Chondrocyte (in vitro differentiated cells): ENCODE measurements at places on chromosomes 4 and X. TPM values are rescaled to one million over a fixed set of nuclear protein-coding genes. Genes with fewer than 3 reads are reported as not detected.
A peak's percentile ranks its signal among the peaks of the same experiment; 100 is the strongest.

The ATP1B4 gene
- total RNA-seq: not detected in 3 replicates

The MMRN1 gene
- total RNA-seq: not detected in 3 replicates

The SOD3 gene
- 4.2 to 22.9 TPM (median 22.3 TPM) in 3 replicates for total RNA-seq

The STK32B gene
- 13.1 to 14.7 TPM (median 14.2 TPM) in 3 replicates for total RNA-seq

The SAGE1 gene
- not detected in 3 replicates for total RNA-seq

The UGT2B10 gene
- total RNA-seq: not detected in 3 replicates

The RTL9 gene
- total RNA-seq: 0.20 to 0.33 TPM in 2 of 3 replicates, not detected in the other

The SPANXB1 gene
- not detected in 3 replicates for total RNA-seq

The BEND2 gene
- not detected in 3 replicates for total RNA-seq

The S100P gene
- 0.95 to 1.1 TPM in 2 of 3 replicates, not detected in the other for total RNA-seq

The JCHAIN gene
- total RNA-seq: not detected in 3 replicates

The NAT8L gene
- total RNA-seq: 0.53 to 1.6 TPM (median 1.6 TPM) in 3 replicates

The SUPT20HL2 gene
- not detected in 3 replicates for total RNA-seq

- no peak for DNase-seq
Observed at GRCh38 chr4:40672528-40673522, 43.2 kb upstream of the RBM47 start.

DNA sequence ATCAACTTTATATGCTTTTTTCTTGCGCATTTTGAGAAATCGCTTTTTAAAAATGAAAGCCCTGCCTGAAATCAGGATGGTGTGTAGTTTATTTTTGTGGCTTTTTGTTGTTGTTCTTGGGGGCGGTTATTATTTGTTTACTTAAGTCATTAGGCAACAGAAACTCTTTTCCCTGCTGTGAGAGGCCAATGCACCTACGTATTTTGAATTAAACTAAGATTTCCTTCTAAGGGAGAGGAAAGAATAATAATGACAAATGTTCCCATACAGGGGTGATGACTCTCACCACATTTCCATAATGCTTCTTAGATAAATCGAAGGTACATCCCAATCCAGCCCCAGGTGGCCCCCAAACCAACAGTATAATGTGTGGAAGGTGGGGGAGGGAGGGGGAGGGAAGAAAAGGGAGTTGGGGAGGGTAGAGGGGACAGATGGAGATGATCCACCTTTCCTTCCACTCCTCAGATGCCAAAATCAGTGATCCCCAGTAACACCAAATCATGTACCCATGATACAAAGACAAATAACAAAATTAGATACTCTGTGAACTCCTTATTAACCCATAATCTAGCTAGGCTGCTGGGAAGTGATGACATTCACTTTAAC, 39.6 kb downstream of the ZNF827 start:
- no peak for DNase-seq

DNA sequence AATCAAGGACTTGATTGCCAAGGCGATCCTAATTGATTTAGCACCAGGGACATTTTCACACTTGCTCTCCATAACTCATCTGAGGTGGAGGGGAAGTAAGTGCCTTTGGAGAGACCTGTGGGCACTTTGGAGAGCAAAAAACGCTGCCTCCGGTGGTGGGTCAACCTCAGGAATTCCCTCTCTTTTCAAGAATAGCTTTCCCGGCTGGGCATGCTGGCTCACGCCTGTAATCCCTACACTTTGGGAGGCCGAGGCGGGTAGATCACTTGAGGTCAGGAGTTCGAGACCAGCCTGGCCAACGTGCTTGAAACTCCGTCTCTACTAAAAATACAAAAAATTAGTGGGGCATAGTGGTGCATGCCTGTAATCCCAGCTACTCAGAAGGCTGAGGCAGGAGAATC, 49.2 kb downstream of the PRPS1 start:
- DNase-seq: no peak

GRCh38 chrX:15274946-15275345, 5.1 kb upstream of the ASB9 start:
- DNase-seq: no peak

- DNase-seq: no peak
Observed at GRCh38 chr4:53039741-53040458, 177.8 kb downstream of the RASL11B start.

DNA sequence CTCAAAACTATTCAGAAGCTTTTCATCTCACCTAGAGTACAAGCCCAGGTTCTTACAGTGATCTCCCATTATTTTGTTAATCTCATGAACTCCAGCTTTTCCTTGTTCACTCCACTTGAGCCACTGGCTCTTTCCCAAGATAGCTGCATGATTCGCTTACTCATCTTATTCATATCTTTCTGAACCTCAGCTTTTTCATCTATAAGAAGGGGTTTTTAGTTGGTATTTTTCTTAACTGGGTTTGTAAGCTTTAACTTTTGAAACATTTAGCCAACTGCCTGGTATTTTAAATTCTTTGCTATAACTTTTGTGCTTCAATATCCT, 24.0 kb downstream of the GIMD1 start:
- no peak for DNase-seq

- DNase-seq: peak; percentile 86
Observed at GRCh38 chr4:88823058-88823919, 125.7 kb upstream of the NAP1L5 start.

DNA sequence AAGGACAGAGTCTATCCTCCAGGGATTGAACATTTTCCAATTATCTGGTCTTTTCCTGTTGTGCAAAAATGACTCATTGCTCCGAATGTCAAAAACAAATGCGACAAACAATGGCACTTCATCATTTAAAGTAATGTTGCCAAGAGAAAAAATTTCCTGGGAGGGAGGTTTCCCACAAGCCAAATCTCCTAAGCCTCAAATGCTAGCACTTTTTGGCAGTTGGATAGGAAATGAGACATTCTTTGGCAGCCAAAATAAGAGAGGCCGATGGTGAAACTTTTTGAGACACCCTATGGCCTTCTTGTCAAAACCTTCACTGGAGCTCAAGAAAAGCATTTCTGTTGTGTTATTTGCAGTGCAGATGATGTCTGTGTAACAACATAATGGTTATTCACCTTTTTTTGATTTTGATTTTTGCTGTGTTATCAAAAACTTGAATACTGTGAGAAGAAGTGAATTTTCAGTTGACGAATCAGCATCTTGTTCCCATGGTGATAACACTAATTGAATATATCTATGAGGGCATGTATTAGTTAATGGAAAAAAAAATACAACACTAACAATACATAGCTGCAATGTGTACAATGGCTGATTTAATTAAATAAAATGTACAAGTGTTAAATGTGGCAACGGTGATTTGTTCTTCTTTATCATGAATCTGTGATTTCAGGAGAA, 333.8 kb downstream of the ANK2 start:
- no peak for DNase-seq

DNA sequence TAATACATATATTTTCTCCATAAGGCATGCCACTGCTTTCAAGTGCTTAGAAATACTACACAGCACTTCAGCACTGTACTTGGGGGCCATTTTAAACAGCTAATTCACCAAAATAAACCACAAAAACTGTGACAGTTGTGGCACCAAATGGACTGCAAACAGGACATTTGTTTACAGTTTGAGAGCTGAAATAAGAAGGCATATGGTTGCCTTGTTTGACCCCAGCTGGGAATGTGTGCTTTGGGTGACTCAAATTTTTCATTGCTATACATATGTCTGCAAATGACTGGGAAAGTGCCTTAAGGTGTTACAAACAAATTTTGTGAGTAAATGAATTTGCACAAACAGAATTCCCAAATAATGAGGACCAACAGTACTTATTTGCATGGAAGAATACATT, 124.2 kb downstream of the BANK1 start:
- no peak for DNase-seq

- no peak for DNase-seq
Observed at GRCh38 chrX:136076942-136077341, 70.4 kb upstream of the FHL1 start.

DNA sequence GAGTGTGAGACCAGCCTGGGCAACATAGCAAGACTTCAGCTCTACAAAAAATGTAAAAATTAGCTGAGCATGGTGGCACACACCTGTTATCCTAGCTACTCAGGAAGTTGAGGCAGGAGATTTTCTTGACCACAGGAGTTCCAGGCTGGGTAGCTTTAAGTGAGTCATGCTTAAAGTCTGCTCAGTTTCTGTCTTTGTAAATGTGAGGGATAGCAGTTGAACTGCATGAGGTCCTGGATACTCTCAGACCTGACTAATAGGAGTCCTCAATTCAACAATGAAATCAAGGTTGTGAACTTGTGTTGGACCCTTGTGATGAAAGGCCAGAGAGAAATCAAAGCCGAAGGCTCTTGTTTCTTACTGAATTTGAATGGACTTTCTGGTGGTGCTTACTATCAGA, 45.2 kb downstream of the STARD8 start:
- DNase-seq: no peak

- no peak for DNase-seq
Observed at GRCh38 chr4:120755864-120756263, 166.7 kb downstream of the PRDM5 start.

DNA sequence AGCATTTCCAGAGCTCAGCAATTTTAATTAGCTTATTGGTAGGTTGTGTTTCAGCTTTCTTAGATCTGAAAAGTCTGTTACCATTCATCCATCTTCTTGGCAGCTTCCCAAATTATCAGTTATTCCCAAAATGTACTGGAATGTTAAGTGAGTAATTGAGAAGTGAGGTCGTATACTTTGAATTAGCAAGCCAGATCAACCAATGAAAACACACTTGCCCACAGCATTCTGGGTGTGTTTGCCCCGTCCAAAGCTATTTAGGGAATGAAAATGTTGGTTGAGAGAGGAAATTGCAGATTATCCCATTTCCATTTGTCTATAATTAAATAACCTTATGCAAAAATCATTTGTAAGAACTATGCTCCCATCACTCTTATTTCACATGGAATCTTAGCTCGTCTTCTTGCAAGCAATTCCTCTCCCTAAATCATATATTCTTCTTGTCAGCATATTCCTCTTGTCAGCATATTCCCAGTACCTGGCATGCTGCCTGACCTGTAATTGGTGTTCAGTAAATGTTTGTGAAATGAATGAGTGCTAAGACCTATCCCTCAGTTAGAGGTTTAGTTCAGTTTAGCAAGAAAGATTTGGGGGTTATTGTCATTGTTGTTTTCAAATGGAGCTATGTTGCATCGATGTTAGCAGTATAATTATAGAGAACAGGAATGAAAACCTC, 23.3 kb upstream of the ANTXR2 start:
- DNase-seq: no peak

DNA sequence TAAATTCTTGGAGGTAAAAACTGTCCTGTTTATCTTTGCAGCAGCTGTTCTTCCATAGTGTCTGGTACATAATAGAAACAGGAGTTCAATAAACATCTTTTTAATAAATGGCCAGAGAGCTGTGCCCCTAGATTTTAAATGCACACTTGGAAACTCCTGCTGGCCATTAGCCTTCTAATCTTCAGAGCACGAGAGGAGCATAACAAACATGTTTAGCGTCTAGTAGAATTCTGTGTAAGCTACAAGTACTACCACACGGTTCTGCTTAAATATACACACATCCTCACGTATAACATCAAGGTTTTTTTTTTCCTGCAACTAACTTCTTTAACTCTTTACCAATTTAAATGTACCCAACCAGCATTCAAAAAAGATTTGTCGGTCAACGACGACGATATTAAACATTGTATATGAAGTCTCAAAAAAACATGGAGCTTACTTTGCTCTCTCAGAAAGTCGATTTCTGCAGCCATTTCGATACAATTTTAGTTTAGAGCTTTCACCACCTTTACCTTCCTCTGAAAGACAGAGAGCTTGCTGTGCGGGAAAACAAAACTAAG, 628 bp downstream of the SCLT1 start:
- no peak for DNase-seq

- no peak for DNase-seq
Observed at GRCh38 chr4:131013226-131013625, 1917.3 kb downstream of the C4orf33 start.

DNA sequence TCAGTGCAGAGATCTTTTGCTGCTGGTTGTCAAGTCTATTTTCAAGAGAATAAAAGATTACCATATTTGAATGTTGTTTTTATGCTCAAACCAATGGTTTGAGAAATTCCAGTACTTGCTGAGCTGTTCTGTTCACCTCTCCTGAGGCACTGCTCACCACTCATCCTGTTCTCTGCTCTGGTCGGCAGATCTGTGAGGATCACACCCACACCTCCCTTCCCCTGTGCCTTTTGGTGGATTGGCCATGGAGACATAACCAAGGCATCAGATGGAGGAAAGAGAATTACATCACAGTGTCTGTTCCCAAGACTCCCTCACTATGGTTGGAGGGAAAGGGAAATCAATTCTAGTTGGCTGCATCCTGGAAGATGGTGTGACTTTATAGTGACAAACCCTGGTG, 391.6 kb downstream of the ARHGAP24 start:
- DNase-seq: no peak

GRCh38 chr4:7655511-7656243, 220.9 kb upstream of the PSAPL1 start:
- peak; percentile 52 for DNase-seq

- DNase-seq: no peak
Observed at GRCh38 chr4:172962564-172963353, 205.9 kb upstream of the GALNT7 start.

DNA sequence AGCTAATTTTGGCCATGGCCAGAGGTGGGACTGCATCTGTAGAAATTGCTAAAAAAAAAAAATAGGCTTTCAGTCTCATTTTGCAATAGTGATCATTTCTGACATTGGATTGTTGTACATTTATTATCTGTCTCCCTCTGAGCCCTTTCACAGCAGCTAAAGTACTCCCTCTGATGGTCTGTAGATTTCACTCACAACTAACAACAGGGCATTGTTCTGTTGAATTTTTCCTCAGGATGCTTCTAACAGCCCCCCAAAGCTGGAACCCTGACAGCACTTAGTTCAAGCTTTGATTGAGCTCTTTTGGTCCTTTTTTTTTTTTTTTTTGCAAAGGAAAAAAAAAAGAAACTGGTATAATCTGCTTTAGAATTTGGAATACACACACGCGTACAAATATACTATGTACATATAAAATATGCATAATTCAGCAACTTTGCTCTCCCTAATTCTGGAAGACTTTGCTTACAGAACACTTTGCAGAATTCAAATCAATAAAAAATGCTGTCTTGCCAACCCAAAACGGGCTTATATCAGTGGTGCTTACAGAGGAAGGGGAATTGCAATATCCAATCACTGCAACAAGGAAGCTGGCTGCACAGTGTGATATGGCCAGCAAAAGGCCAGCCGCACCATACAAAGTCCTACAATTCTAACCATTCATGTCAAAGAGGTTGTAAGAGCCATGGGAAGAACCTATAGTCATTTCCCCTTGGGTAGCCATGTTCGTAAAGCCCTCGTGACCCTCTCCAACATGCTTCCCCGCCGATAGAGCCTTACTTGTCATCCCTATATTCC, 406.4 kb downstream of the SMARCA1 start:
- no peak for DNase-seq

DNA sequence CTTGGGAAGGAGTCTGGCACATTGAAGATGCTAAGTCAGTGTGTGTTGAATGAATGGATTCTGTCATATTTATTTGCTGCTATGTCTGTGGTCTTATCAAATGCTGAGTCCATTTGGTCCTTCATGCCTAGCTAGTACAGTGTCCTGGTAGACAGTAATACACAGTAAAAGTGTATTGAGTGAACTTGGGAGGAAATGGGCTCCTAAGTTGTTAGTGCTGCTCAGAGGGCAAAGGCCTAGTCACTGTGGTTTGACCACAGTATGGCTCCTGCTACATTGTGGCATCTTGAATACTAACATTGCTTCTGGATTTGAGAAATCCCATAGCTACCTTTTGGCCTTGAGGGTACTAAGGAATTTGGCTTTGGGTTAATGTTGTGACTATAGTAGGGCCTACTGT, 33.9 kb downstream of the MTM1 start:
- no peak for DNase-seq

GRCh38 chr4:122152711-122153226, 638 bp downstream of the BLTP1 start:
- no peak for DNase-seq
